ENCODE measurements at places on chromosomes 6 and 20.

DNA sequence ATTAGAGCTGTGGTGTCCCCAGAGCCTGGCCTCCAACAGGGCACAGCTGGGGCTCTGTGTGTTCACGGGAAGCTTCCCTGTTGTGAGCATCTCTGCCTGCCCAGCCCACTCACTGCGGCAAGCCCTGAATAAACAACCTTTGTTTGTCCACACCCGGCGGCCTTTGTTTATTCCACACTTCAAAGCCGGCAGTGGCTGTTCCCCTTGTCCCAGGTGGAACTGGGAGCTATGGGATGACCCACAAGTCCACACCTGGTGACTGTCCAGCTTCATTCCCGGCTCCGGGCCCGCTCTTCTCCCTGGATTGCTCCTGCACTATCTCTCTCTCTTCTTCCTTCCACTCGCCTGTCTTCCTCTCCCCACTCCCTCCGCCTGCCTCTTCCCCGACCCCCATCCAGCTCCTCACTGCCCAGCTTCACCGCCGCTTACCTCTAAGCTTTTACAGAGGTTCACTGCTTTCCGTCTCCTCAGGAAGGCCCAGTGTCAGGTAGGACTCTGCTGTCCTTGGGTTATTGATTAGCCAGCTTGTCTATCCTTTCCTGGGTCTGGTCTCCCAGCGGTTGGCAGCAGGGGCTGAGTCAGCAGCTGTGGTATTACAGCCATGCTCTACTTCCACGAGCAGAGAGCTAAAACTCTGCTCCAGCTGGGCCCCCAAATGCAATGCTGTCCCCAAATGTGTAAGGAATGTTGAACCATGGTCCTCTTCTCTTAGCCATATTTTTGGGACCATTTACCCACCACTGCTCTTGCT is 17.8 kb downstream of the DACT2 start:
- no peak for DNase-seq

DNA sequence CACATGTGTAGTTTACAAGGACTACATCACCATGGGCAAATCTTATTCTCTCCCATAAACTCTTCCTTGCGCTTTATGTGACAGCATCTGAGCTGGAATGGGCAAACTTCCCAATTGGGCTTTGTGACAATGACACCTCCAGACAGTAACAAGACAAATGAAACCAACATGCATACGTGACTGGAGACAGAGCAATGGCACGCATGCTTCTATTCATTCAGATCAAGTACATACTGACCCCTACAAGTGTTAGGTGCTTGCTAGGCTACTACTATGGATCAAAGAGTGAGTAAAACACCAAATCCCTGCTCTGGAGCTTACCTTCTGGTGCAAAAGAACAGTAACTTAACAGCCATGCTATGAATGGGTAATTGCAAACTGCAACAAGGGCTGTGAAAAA is 394.9 kb downstream of the BTBD9 start:
- no peak for DNase-seq

DNA sequence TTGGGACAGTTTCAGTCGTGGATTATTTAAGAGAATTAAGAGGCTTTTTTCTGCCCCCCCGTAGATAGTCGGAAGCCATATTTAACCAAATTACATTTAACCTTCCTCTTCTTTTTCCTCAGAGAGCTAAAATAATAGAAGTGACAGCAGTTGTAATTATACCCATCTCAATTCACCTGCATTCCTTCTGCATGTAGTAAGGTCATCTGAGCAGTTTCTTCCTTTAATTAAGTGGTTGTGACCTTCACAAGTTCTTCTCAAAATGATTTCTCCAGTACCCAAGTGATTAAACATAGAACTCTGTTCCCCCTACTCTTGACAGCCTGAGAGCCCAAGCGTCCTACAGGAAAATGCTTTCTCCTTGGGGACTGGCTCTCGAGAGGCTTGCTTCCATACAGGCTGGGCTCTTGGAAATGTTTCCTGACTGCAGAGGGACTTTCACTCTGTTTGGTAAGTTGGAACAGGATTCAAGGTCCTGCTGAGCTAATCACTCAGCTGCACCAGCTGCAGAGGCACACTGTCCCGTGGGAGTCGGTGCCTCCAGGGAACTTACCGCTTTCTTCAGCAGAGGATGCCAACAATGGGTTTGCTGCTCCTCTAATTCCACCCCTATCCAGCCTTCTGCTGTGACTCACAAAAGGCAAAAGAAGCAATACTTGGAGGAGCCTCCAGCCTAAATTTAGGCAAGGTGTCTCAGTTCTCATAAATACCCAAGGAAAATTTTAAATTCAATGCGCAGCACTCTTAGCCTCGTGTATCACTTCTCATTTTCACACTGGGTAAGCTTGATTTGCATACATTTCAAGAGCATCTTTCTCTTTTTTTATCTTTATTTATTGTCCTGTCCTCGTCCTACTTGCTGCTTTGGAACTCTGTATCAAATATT is 414.9 kb downstream of the KIF16B start:
- DNase-seq, result no peak

DNA sequence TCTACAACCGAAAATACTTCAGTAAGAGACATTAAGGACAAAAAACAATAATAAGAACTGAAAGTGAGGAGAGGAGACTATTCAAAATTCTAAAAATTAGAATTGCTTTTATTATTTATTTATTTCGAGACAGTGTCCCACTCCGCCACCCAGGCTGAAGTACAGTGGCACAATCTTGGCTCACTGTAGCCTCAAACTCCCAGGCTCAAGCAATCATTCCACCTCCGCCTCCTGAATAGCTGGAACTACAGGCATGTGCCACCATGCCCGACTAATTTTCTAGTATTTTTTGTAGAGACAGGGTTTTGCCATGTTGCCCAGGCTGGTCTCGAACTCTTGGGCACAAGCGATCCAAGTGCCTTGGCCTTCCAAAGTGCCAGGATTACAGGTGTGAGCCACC is 123.1 kb downstream of the RNGTT start:
- DNase-seq, result no peak

DNA sequence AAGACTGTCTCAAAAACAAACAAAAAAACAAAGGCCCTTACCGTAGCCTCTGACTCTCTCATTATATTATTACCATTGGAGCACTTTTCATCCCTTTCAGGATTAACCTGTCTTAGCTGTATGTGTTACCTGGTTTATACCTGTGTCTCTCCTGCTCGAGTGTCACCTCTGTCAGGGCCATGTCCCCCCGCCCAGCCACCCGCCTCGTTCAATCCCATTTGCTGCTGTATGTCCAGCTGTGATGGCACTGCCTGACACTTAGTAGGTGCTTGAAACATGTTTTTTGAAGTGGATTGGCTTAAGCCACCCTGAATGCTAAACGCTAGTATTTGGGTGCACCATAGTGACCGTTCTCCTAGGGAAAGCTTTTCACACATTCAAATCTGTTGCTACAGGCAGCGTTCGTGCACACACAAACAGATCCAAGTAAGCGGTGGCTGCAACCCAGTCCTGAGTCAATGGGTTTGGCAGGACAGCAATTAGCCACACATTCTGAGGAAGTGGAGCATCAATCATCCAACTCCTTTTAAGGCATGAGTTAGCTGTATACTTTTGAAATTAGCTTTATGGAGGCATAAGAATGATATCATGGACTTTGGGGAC is 98.9 kb upstream of the ZNF217 start:
- no peak for DNase-seq

DNA sequence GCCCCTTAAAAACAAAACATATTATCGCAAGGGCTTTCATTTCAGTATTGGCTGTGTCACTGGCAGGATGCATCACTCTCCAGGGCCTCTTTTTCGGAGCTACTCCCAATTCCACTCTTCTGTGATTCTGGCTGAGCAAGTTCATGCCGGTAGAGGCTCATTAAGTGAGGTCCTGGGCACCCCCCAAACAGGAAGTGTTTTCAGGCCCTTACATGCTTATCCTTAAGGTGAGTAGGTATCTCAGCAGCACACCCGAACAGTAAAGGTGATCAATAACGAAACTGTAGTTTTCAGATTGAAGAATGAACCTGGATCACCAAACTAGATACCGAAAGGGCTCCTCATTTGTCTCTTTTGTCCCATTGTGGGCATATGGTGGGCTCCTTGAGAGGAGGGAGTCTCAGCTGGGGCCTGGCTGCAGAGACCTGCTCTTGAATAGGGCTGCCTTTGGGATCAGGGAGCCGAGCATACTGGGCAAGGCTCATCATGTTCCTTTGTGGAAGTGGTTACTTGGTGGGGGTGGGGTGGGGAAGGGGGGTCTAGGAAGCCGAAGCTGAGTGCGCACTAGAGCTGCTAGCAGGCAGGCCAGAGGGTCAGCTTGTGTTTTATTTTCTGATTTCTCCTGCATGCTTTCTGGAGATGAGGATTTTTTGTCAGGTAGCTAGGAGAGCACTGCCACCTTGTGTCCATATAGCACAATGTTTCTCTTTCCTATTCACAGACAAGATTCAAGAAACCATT is 65.2 kb downstream of the CDS2 start:
- no peak for DNase-seq

- DNase-seq, result no peak
Measured at GRCh38 chr20:54042021-54042420, 28.4 kb downstream of the BCAS1 start.

DNA sequence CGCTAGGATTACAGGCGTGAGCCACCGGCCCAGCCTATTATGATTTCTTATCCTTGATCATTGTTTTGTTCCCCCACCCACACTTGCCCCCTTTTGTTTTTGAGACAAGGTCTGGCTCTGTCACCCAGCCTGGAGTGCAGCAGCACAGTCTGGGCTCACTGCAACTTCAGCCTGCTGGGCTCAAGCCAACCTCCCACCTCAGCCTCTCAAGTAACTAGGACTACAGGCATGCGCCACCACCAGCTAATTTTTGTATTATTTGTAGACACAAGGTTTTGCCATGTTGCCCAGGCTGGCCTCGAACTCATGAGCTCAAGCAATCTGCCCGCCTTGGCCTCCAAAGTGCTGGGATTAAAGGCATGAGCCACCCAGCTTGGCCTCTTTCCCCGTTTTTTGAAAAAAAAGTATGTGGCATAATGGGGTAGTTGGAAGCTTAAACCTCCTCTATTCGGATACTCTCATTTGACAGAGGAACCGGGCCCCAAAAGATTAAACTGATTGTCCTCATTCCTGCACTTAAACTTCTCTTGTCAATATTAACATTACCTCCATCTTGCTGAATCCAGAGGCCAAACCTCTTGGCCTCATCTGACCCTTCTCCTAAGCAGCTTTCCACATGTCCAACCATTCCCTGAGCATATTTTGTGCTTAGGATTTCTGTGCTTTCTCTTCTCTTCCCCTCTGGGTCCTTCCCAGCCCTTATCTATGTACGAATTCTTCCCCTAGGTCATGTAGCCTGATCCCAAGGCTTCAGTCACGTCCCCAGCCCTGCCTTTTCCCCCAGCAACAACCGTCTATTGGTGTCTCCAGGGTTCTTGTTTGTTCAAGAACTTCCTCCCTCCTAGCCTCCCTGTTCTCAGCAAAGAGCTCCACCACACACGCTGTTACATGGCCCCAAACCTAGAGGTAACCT is 6.1 kb upstream of the EZR start:
- no peak for DNase-seq
